Stimulated activated CD4-positive, alpha-beta T cell treated with anti-CD3 and anti-CD28 coated beads, Interleukin-12 subunit alpha, Interleukin-12 subunit beta, amount 100 ng/mL, for 24 hours (primary cell): ENCODE measurements at places on chromosomes 6 and 20.

DNA sequence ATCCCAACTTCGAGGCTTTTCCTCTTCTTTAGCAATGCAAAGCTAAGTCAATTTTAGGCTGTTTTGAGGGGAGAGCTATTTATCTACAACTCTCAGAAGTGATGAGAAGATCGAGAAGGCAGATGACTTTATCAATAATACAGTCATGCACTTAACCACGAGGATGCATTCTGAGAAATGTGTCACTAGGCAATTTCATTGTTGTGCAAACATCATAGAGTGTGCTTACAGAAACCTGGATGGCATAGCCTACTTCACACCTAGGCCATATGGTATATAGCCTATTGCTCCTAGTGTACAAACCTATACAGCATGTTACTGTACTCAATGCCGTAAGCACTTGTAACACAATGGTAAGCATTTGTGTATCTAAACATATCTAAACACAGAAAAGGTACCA is 66.6 kb downstream of the PRND start:
- DNase-seq: no peak

GRCh38 chr20:1353956-1354355 is 25.0 kb upstream of the SDCBP2 start:
- no peak for DNase-seq

GRCh38 chr6:73577676-73578075 is 56.8 kb upstream of the EEF1A1 start:
- no peak for DNase-seq

DNA sequence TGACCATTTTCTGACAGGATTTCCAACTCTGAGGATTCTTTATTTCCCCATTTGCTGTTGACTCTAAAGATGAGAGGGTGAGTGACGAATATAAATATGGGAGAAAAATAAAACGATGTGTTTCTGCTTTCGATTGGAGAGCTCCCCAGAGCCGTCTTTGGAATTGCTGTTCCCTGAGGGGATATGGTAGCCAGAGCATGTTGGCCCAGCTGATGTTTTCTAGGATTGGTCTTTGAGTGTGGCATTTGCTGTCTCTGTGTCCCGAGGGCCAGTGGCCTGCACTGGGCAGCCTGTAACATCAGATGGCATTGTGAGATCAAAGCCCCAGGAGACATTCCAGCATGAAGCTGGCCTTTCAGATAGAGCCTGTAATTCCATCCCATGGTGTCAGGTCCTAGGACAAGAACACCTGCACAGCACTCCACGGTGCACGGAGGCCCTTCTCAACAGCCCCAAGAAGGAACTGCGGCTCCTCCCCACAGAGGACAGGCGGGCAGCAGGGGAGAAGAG is 26.7 kb downstream of the PKIG start:
- no peak for DNase-seq

GRCh38 chr20:38129893-38130609 is 35.0 kb downstream of the TGM2 start:
- no peak for DNase-seq

DNA sequence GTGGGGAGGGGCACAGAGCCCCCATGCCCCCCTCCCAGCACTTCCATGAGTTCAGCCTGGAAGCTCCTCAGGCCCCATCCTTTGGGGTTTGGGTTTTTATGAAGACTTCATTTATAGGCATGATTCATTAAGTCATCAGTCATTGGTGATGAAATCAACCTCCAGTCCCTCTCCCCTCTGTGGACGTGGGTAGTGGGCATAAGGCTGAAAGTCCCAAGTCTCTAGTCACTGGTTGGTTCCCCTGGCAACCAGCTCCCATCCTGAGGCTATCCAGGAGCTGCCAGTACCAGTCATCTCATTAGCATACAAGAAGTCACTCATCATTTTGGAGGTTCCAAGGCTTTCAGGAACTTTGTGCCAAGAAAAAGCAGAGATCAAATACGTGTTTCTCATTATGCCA is 9.2 kb downstream of the TGM3 start:
- no peak for DNase-seq

- no peak for DNase-seq
Observed at GRCh38 chr6:69622924-69623323, 173.9 kb downstream of the LMBRD1 start.

DNA sequence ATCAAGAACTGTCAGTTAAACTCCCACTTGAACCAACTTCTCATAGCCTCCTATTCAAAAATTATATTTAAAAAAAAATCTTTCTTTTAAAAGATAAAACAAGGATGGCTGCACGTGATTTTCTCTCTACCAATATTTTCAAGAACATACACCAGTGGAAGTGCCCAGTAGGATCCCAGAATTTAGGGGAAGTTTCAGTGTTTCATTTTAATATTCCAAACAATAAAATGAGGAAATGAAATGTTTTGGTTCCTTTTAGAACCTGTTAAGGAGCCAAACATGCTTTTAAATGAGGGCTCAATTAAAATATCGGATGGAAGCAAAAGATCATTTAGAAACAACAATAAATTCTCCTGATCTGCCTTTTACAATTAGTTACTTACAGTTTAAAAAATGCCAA is 26.4 kb upstream of the PRELID3B start:
- DNase-seq: no peak

- DNase-seq: no peak
Observed at GRCh38 chr6:143288923-143289322, 161.6 kb downstream of the ADAT2 start.

DNA sequence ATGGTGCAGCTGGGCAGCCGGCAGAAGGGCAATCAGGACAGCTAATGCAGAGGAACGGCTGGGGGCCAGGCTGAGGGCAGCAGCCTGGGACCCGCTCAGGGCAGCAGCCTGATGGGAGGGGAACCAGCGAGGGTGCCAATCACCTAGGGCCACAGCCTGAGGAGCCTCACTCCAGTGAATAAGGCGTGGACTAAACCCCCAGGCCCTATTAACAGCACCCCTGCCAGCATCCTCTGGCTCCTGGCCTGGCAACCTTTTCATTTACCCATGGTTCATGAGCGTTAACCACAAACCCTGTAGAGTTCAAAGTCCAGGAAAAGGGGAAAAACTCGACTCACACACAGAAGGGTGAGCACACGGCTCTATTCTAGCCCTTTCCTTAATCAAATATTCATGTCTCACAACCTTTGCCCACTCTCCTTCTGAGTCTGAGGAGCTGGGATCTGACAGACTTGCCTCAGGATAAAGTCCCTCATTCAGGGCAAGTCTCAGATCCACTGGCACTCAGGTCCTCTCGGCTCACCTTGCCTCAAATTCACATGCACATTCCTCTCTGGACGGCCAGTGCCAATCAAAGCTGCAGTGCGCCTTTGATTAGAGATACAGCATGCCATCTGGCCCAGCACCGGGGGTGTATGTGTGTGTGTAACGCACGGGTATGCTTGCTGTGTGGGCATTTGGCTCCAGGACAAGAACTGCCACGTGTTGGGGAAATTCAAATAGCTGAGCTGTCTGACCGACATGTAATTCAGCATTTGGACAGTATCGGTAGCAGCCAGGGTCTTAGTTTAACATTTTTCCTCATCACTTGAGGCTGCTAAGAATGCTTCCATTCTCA is 86.9 kb upstream of the TRAF3IP2 start:
- no peak for DNase-seq

- no peak for DNase-seq
Observed at GRCh38 chr6:135008072-135008940, 46.3 kb downstream of the HBS1L start.

DNA sequence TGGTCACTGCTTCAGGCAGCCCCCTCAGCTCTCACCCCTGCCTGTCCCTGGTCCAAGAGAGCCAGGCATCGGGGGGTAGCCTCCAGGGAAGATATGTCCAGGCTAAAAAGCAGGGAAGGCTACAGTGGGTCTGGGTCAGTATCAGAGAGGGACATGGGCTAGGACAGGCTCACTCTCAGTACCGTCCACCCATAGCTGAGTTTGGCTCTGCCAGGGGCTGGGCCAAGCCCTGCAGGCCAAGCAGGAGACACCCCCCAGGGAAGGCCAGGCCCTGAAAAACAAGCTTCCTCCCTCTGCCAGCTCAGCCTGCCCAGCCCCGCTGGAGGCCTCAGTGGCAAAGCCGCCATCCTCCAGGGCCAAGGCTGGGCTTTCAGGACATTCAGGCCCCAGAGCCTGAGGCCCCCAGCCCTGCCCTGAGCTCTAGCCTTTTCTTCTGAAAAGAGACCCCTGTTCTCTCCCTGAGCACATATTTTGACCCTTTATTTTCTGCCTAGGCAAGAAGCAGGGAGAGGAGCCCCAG is 28.6 kb upstream of the TGM2 start:
- no peak for DNase-seq
